T-cell (primary cell): ENCODE measurements at places on chromosomes 7 and 10.

GRCh38 chr10:131571346-131571745 is 259.8 kb upstream of the TCERG1L start:
- H3K27ac ChIP-seq: no peak overlapping the region
- H3K36me3 ChIP-seq: no peaks in the 10 kb centered on the region
- H3K4me1 ChIP-seq: no peaks in the 10 kb centered on the region

GRCh38 chr7:90958647-90959046 is 305.6 kb upstream of the FZD1 start:
- H3K36me3 ChIP-seq: no peaks in the 10 kb centered on the region
- H3K27ac ChIP-seq: no peak overlapping the region
- H3K4me1 ChIP-seq: no peaks in the 10 kb centered on the region
- no peak overlapping the region for H3K4me3 ChIP-seq

- peaks cover 8% of the 10 kb centered on the region for H3K4me1 ChIP-seq
- no peaks in the 10 kb centered on the region for H3K36me3 ChIP-seq
- no peak overlapping the region for H3K4me3 ChIP-seq
- DNase-seq: no peak
- no peak overlapping the region for H3K27ac ChIP-seq
- H3K27me3 ChIP-seq: no peaks in the 10 kb centered on the region
Observed at GRCh38 chr7:36747280-36748016, 23.2 kb upstream of the AOAH start.

DNA sequence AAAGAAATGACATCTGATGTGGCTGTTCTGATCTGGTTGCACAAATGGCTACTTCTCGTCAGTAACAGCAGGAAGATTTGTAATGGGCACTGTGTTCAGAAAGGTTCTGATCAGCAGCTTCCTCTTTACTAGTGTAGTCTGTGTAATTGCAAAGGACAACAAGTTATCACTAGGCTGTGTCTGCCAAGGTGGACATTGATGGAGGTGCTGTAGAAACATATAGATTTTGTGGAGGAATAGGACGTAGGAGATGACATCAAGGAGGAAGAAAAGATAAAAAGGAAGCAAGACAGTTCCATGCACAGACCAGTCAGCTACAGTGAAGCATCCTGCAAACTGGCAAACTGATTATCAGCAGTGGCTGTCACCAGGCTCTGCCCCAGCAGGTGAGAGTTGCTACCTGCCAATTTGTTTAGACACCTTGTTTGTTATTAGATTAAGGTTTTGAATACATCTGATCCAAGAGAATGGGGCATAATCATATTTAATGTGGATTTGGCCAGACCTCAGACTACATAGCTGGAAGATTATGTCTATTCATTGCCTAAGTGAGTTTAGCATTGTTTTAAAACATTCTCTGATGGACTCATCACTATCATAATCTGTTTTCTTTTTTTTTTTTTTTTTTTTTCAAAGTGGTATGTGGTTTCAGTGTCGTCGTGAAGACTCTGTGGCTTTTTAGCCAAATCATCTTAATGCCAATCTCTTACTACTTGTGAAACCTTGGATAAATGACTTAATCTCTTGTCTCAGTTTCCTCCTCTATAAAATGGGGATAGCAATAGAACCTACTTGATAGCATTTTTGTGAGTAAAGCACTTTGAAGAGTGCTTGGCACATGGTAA is 417.9 kb upstream of the LRGUK start:
- DNase-seq: no peak
- no peaks in the 10 kb centered on the region for H3K27me3 ChIP-seq
- no peak overlapping the region for H3K4me3 ChIP-seq
- H3K4me1 ChIP-seq: no peaks in the 10 kb centered on the region
